ENCODE measurements at places on chromosomes 4 and X.

GRCh38 chr4:170256807-170257206 lies 167.1 kb upstream of the AADAT start:
- no peak for DNase-seq

GRCh38 chr4:89837993-89838390 lies 1.0 kb upstream of the SNCA start:
- no peak for DNase-seq

GRCh38 chr4:8539661-8540060 lies 40.5 kb upstream of the GPR78 start:
- DNase-seq = no peak

- no peak for DNase-seq
Measured at GRCh38 chr4:139774759-139775487, 109.3 kb downstream of the MGST2 start.

Data from heart left ventricle (tissue), 16 donors.